Activated CD8-positive, alpha-beta memory T cell treated with anti-CD3 and anti-CD28 coated beads for 4 hours (primary cell): ENCODE measurements at places on chromosomes 13 and 19.

- peak; percentile 70 for DNase-seq
Observed at GRCh38 chr19:15177269-15178116, 23.3 kb downstream of the NOTCH3 start.

GRCh38 chr19:45340899-45341453 is 426 bp downstream of the KLC3 start:
- DNase-seq: no peak

- DNase-seq: no peak
Observed at GRCh38 chr19:12821761-12822160, 12.6 kb downstream of the RTBDN start.

- DNase-seq: no peak
Observed at GRCh38 chr13:24678151-24678550, 2.1 kb upstream of the ATP12A start.

DNA sequence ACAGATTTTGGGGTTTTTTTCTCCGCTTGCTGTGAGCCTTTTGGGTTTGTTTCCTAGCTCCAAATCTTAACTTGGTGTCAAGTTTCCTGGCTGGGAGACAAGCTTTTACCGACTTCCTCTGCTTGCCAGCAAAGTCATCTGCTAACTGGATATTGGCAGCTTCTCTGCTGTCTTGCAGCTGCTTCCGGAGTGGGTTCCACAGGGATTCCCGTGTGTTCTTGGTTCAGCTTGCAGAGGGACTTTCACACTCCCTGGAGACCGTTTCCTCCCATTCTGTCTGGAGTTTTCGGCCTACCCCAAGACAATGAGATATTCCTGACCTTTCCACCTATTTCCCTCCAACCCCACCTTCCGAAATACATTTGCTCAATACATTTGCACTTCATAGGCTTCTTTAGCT is 2.2 kb upstream of the COLGALT1 start:
- DNase-seq: no peak

GRCh38 chr13:28623782-28624706 is 34.9 kb upstream of the POMP start:
- DNase-seq: no peak

DNA sequence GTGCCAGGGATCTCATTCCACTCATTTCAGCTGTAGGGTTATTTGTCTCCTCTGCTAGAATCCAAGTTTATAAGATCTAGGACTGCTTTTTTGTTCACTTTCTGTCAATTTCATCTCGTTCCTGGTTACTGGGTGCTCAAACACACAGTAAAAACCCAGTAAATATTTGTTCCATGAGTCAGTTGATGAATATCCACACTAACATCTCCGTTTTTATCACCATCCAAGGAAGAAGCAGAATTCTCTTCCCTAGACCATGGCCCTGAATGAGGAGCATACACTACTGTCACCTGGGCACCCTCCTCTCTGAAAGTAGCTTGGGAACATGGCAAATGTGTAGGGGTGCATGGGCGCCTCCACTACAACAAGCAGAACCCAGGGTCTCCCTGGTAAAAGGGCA is 390.8 kb downstream of the FOXO1 start:
- DNase-seq: no peak

DNA sequence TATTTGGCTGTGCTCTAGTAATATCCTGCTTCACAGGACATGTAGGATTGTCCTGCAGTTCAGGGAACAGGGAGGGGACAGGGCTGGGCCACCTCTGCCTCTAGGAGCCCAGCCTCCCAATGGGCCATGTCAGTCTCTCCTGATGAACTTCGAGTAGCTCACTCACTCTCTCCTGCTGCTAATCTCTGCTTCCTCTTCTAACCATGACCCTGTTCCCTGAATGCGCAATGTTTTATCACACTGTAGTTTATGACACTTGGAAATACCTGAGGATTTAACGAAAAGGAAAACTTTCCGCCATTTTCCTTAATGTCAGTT is 9.2 kb downstream of the PARP4 start:
- no peak for DNase-seq

DNA sequence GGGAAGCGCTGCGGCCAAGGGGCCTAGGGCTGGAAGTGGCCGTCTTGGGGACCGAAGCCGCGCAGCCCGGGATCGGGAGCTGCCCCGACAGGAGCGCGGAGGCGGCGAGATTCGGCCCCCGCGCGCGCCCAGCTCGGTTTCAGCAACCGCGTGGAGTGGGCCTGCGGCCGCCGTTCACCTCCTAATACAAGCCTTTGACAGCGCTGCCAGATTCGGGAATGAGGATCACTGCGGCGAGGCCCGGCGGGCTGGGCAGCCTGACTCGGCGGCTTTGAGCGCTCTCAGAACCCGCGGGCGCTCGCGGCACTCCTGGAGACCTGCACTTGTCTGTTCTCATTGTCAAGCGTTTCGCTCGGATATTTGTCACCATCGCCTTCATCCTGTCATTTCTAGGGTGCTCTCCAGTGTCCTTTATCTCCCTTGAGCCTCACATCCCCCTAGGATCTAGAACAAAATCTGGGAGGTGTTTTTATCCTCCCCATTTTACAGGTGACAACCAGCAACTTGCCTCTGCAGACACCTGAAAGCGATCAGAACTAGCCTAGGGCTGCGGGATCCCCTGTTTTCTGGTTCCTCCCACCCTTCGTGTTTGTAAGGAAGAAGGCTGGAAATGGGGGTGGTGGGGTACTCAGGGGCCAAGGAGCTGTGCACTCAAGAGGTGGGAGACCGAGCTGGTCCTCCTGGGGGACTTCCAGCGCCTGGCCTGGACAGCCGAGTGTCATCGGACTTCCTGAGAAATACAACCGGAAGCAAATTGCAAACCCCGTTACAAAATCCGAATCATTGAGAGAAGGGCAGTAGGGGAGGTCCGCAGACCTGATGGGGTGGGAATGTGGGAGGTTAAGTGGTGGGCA is 1.5 kb upstream of the CDX2 start:
- DNase-seq: no peak
